Inflammatory macrophage (primary cell): ENCODE measurements at places on chromosomes 12 and 14.

GRCh38 chr12:84913129-84913515 lies 523 bp upstream of the SLC6A15 start:
- DNase-seq: no peak

- DNase-seq: no peak
These were observed 11.9 kb upstream of the IFT81 start for GRCh38 chr12:110112335-110112660.

DNA sequence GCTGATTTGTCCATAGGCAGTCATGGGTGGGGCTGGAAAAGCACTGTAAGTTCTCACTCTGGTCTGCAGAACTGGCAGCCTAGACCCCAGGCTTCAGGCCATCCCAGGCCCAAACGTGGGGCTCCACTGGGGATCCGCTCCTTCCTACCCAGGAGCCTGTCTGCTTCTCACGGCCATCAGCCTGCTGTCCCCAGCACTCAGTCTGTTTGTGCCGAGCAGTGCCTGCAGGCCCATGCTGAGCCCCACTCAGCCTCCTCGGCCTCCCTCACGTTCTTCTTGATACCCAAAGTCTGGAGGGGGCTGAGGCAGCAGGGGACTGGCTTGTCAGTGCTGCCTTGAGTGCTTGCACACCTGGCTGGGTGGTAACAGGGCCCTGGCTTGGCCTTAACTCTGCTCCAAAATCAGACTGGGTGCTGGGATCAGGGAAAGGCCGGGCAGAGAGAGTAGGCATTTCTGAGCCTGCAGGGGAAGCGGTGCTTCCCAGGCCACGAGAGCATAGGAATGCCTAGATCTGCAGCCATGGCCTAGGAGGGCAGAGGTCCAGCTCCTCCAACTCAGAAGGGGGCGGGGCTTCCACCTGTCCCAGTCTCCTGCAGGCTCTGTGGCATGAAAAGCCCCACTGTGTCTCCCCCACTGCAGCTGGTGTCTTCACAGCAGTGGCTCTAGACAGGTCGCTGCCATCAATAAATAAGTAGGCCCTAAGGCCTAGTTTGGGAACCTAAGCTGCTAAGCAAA lies 772.4 kb upstream of the FBXO33 start:
- no peak for DNase-seq

GRCh38 chr12:112473056-112473455 lies 54.3 kb downstream of the PTPN11 start:
- peak; percentile 21 for DNase-seq

DNA sequence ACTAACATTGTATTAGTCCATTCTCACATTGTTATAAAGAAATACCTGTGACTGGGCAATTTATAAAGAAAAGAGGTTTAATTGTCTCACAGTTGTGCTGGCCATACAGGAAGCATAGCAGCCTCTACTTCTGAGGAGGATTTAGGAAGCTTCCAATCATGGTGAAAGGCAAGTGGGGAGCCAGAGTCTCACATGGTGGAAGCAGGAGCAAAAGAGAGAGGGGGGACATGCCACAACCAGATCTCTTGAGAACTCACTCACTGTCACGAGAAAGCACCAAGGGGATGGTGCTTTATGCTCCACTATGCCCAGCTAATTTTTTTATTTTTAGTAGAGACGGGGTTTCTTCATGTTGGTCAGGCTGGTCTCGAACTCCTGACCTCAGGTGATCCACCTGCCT lies 13.3 kb downstream of the OS9 start:
- no peak for DNase-seq

GRCh38 chr12:42760550-42760949 lies 171.0 kb upstream of the PRICKLE1 start:
- no peak for DNase-seq

DNA sequence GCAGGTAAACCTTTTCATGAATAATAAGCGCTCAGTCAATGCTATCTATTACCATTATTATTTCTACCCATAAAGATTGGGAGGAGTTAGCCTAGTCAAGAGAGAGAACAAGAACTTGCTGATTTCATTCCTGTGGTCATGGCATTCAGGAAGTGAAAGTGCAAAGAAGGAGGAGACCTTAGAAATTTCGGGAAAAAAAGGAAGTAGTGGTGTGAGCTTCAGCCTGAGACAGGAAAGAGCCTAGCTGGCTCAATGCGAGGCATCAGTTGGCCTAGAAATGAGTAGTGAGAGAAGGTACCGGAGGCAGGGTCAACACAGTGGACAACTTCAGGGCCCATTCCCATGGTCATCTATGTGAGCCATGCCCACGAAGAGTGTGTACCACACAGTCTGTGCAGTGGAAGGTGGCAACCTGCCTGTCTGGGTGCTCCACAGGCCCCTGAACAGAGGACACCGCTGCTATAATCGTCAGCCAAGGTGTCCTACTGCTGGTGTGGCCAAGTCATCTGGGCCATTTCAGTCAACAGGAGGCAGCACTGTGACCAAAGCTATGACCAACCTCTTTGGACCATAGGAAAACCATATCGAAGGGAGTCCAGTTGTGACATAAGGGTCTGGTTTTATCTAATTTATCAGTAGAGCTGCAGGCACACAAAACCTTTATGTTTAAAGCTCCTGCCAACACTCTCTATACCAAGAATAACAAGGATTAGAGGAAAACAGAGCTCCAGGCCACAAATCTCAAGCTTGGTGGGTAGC lies 16.2 kb upstream of the STON2 start:
- DNase-seq: peak; percentile 97

- DNase-seq: peak; percentile 63
These were observed 805 bp upstream of the CRACR2A start for GRCh38 chr12:3753544-3754284.

DNA sequence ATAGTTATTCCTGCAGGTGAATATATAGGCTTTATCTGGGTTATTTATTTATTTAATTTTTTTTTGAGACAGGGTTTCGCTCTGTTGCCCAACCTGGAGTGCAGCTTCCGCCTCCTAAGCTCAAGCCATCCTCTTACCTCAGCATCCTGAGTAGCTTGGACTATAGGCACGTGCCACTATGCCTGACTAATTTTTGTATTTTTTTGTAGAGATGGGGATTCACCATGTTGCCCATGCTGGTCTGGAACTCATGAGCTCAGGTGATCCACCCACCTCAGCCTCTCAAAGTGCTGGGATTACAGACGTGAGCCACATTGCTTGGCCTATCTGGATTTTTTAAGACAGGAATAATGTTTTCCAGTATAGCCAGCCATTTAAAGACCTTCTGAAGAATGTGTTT lies 2.0 kb downstream of the RAN start:
- DNase-seq: no peak

- DNase-seq: no peak
These were observed 27.0 kb upstream of the HIGD1C start for GRCh38 chr12:50925342-50925651.

- peak; percentile 23 for DNase-seq
These were observed 111.5 kb upstream of the TMPO start for GRCh38 chr12:98403936-98404335.

DNA sequence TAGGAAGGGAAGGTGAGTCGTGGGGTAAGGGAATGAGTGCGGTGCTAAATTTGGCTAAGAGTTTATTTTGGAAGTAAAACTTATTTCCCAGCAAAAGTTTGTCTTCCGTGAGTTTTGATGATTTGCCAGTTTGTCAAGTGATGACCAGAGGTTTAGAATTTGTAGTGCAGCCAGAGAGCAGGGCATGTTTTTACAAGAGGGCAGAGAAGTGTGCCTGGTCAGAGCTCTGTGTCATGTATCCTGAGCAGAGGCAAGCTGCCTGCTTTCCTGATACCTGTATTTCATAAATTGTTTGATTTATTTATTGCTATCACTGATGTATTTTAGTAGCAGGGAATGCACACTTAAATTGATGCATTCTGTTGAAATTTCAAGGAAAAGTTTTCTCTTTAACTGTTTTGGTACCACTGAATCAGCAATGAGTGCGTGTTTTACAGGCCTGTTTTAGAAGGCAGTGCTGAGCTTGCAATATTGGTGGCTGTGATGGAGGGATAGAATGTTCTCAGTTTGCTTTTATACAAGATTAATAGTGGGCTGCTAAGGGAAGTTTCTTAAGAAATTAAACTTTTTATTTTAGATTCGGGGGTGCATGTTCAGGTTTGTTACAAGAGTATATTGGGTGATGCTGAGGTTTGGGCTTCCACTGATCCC lies 19.7 kb upstream of the RD3L start:
- no peak for DNase-seq

- no peak for DNase-seq
These were observed 142.4 kb downstream of the PLCZ1 start for GRCh38 chr12:18595412-18595811.

GRCh38 chr14:31476131-31476866 lies 11.5 kb downstream of the GPR33 start:
- DNase-seq: no peak

DNA sequence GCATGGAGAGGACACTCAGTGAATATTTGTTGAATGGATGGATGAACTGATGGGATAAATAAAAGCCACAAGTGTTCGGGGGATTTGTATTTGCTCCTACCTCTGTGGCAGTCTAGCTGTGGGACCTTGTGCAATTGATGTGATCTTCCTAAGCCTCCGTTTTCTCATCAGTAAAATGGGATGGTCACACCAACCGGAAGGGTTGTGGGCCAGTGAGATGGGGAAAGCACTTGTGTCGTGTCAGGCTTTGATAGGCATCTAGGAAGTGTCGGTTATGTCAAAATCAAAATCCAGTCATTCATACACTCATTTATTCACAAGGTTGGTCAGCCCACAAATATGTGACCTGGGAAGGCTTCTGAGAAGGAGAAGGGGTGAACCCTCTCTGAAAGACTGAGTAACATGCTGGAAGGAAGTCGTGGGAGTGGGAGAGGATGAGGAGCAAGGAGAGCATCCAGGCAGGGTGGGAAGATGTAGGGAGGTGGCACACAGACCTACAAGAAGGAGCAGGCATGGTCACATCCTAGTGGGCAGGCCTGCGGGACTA lies 7.8 kb upstream of the SERPINA9 start:
- DNase-seq: no peak

DNA sequence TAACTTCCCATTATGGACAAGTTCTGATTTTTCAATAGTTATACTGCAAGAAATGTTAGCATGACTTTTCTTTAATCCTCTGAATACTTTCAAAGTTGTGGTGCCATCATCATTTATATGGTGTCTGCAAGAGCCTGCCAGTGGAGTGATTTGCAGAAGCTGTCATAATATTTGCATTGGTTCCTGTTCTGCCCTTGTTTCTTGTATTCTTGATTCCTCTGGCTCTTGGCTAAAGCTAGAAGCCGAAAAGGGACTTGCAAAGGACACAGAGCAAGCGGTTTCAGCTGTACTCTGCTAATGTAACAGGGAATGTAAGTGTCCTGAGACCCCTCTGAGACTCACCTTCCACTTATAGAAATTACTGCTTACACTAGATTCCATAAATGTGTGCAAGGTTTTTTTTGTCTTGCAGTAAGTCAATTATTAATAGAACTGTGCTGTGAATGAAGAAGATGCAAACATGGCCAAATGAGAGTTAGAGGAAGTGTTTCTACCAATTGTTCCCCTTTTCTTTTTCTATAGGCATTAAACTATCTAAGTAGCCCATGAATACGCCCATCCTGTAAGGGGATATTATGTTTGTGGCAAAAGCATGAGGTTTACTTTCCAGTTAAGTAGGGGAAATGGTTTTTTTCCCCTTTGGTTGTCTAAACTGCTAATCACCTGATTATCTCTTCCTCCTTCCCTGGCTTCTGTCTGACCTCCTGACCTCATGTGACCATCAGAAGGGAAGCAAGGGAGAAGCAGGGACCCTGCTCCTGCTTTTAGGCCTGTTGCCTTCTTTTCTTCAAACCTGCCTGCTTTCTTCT lies 5.3 kb downstream of the DYRK4 start:
- DNase-seq: peak; percentile 90

DNA sequence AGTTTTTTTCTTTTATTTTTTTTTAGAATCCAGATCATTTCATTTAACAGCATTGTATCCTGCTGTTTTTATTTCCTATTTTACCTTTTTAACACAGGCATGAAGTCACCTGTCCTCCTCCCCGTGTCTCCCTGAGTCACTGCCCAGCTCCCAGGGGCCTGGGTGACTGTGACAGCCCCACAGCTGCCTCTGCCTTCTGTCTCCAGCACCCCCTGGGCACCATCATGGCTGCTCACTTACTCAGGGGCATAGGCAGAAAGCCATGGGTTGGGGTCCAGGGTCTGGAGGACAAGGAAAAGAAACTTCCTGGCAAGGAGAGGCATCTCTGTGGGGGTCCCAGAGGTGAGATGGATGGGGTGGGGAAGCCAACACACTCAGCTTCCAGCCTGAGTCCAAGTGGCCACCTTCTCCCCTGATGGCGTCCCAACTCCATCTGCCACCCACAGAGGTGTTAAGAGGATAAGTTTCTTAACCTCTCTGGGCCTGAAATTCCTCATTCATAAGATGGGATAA lies 25.3 kb downstream of the TMEM63C start:
- DNase-seq: no peak

DNA sequence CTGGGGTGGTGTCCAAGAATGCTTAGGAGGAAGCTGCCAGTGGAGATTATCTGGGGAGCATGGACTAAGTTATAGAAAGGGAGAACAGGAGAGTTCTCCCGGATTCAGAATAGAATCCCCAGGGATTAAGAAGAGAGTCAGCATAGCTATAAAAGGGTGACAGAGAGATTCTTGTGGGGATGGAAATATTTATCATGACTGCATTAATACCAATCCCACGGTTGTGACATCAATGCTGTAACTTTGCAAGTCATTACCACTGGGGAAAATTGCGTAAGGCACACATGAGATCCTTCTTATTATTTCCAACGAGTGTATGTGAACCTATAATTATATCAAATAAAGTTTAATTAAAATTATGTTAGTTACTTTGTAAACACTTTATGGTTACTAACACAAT lies 447.9 kb upstream of the TMEM132C start:
- DNase-seq: peak; percentile 8

GRCh38 chr12:65868133-65868705 lies 43.9 kb downstream of the HMGA2 start:
- DNase-seq: peak; percentile 88

GRCh38 chr14:55438066-55438683 lies 2.2 kb downstream of the TBPL2 start:
- DNase-seq: peak; percentile 24

DNA sequence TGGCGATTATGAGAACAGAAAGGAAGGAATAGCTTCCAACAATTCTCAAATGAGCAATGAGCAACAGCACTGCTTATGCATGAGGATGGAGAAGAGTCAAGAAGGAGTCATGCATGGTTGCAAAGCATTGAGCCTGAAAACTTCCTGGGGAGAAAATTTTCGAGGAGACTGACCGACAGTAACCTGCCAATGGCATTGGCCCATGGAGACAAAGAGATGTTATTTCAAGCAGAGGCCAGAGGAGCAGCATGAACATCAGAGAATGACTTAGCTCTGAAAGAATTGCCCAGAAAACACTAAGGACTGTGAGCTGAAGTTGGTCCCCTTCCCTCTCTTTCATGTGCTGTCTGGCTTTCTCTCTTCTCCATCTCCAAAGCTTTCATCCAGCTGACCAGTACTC lies 343.4 kb downstream of the ADAMTS20 start:
- no peak for DNase-seq

DNA sequence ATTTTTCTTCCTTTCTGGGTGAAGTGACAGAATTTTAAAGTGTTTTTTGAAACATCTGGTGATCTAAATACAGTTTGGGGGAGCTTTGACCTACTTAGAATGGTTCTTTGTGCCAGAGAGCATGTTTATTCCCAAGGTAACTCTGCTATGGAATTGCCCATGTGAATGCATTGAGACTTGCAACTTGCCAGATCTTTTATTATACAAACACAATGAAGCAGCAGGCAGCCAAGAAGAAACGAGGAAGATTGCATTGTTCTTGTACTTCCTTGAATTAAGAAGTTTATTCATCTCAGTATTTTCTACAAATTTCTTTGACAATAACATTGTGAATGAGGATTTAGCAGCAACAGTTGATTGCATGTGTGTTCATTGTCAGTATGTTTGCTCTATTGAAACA lies 55.5 kb downstream of the FGD4 start:
- no peak for DNase-seq

- no peak for DNase-seq
These were observed 171.1 kb downstream of the RPAP3 start for GRCh38 chr12:47534695-47535094.

GRCh38 chr12:109462868-109463692 lies 14.0 kb downstream of the KCTD10 start:
- DNase-seq: peak; percentile 59
